ENCODE measurements at places on chromosomes 6 and 20. TPM values are rescaled to one million over a fixed set of nuclear protein-coding genes. Genes with fewer than 3 reads are reported as not detected.

GRCh38 chr6:72551470-72551869 lies 70.4 kb upstream of the KCNQ5 start:
- H3K36me3 ChIP-seq, result no peaks in the 10 kb centered on the region
- H3K27me3 ChIP-seq, result no peaks in the 10 kb centered on the region
- no peak overlapping the region for H3K4me3 ChIP-seq
- no peak for DNase-seq
- no peak overlapping the region for H3K27ac ChIP-seq
- no peaks in the 10 kb centered on the region for H3K4me1 ChIP-seq

GRCh38 chr6:14635934-14636591 lies 518.5 kb downstream of the CD83 start:
- no peaks in the 10 kb centered on the region for H3K36me3 ChIP-seq
- DNase-seq, result no peak
- H3K4me1 ChIP-seq, result peaks cover 64% of the 10 kb centered on the region
- no peak overlapping the region for H3K27ac ChIP-seq
- H3K27me3 ChIP-seq, result no peaks in the 10 kb centered on the region

GRCh38 chr6:5968817-5969734 lies 37.6 kb downstream of the NRN1 start:
- no peak overlapping the region for H3K27ac ChIP-seq
- no peak overlapping the region for H3K4me3 ChIP-seq
- no peak for DNase-seq
- H3K27me3 ChIP-seq, result no peaks in the 10 kb centered on the region
- H3K36me3 ChIP-seq, result no peaks in the 10 kb centered on the region

- no peaks in the 10 kb centered on the region for H3K36me3 ChIP-seq
- H3K4me3 ChIP-seq, result no peak overlapping the region
- no peak overlapping the region for H3K27ac ChIP-seq
- peaks cover 13% of the 10 kb centered on the region for H3K27me3 ChIP-seq
- no peaks in the 10 kb centered on the region for H3K4me1 ChIP-seq
Observed at GRCh38 chr20:47847884-47848485, 62.7 kb upstream of the SULF2 start.

DNA sequence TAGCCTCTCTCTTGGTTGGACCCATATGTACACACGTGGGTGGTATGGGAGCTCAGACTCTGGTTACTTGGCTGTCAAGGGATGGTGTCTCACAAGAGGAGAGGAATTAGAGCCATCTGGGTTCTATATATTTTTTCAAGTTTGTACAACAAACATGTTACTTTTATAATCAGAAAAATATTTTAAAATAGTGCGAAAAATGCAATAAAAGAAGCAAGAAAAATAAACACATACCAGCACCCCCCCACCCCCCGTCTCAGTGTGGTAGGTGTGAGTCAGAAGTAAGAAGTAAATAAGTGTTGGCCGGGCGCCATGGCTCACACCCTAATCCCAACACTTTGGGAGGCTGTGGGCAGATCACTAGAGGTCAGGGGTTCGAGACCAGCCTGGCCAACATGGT lies 2.1 kb upstream of the TIAM2 start:
- no peak overlapping the region for H3K27ac ChIP-seq
- H3K4me3 ChIP-seq, result no peak overlapping the region
- H3K36me3 ChIP-seq, result no peaks in the 10 kb centered on the region
- H3K27me3 ChIP-seq, result peaks cover 4% of the 10 kb centered on the region
- DNase-seq, result no peak

DNA sequence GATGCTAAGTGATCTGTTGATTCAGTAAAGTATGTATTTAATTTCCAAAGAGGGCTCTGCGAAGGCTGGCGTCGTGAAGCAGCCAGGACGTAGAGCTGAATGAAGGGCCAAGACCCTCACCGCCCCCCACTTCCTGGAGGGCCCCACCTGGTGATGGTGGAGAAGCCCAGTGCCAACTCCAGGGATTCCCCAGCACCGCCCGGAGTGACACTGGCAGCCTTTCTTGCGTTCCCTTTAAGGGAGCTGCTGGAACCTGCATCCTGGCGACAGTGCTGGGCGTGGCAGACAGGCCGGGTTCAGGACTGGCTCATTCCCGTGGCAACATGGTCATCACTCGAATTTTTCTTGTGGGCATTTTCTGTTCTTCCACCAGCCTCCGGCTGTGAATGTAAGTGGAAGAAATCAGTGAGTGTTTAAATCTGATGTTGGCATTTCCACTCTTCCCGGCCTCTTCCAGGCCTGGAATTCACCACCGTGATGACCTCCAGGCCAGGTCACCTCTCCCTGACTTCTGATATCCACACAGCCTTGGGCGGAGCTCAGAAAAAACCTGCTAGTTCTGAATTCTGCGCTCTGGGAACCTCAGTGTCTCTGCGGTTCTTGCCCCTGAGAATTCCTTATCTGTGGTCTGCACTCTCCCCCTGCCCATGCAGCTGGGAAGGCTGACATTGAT lies 57.4 kb upstream of the DACT2 start:
- no peak overlapping the region for H3K27ac ChIP-seq
- no peak for DNase-seq
- H3K27me3 ChIP-seq, result no peaks in the 10 kb centered on the region
- no peak overlapping the region for H3K4me3 ChIP-seq

GRCh38 chr6:42428326-42429041 lies 23.2 kb downstream of the TRERF1 start:
- H3K27me3 ChIP-seq, result no peaks in the 10 kb centered on the region
- H3K4me3 ChIP-seq, result no peak overlapping the region
- peak; percentile 24 for DNase-seq
- H3K4me1 ChIP-seq, result peaks cover 36% of the 10 kb centered on the region
- no peaks in the 10 kb centered on the region for H3K36me3 ChIP-seq

GRCh38 chr20:11626551-11626950 lies 291.1 kb upstream of the BTBD3 start:
- no peak overlapping the region for H3K27ac ChIP-seq
- no peak overlapping the region for H3K4me3 ChIP-seq
- no peak for DNase-seq
- H3K27me3 ChIP-seq, result no peaks in the 10 kb centered on the region
- no peaks in the 10 kb centered on the region for H3K36me3 ChIP-seq
- no peaks in the 10 kb centered on the region for H3K4me1 ChIP-seq

DNA sequence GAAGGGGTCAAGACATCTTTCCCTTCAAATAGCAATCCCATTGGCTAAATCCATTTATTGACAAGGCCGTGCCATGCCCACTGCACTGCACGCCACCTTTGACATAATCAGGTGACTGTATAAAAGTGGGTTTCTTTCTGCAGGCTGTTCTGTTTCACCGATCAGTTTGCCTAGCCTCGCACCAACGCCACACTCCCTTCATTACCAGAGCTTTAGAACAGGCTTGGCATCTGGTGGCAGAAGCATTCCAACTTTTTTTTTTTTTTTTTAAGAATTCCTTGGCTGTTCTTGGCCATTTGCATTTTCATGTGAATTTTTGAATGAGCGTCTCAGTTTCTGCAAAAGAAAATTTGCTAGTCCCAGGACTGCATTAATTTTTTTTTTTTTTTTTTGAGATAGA lies 78.1 kb downstream of the PPP1R3G start:
- H3K4me1 ChIP-seq, result no peaks in the 10 kb centered on the region
- DNase-seq, result no peak

DNA sequence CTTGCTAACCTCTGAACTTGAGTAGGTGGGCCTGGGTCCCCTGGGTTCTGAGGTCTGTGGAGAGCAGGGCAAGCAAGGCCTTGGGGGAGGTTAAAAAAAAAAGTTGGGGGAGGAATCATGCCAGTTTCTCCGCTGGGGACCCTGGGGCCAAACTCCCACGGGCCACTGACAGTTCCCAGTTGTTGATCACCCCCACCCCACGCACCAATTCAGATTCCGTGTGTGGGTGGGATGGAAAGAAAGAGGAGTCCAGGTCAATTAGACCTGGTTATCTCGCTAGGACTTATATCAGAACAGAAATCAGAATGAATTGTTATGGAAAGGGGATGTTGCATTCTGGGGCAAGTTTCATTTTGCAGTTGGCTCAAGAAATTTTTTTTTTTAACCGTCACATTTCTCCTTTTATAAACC lies 46.7 kb upstream of the SUPT3H start:
- H3K27ac ChIP-seq, result peak overlapping the region; percentile 79
- no peak for DNase-seq
- H3K4me3 ChIP-seq, result peak overlapping the region; percentile 87

DNA sequence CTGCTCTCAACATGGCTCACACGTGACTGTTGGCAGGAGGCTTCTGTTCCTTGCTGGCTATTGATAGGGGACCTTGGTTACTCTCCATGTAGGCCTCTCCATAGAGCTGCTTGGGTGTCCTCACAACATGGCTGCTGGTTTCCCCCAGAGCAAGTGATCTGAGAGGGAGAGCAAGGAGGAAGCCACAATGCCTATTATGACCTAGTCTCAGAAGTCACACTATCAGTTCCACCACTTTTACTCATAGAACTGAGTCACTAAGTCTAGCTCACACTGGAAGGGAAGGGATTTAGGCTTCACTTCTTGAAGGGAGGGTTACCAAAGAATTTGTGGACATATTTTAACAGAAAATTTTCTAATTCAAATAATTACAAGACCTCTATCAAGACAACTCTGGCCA lies 8.7 kb upstream of the NOP56 start:
- no peak overlapping the region for H3K27ac ChIP-seq
- no peak for DNase-seq
- H3K4me3 ChIP-seq, result no peak overlapping the region
- peaks cover 2% of the 10 kb centered on the region for H3K36me3 ChIP-seq

DNA sequence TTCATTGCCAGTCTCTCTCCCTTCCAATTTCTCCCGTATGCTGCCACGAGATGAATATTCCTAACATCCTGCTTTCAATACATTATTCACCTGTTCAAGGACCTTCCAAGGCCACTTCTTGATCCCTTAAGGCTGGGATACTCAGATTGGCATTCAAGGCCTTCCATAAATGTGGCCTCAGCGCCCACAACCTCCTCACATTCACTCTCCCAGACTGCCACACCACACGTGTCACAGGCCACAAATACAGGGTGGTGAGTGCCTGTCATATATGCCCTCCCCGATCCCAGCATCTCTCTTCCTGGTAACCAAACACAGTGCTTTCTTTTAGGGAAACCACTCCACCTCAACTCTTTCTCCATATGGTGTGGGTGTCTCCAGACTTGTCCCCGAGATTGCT lies 55.5 kb downstream of the TTI1 start:
- H3K4me3 ChIP-seq, result no peak overlapping the region
- no peaks in the 10 kb centered on the region for H3K36me3 ChIP-seq
- no peaks in the 10 kb centered on the region for H3K27me3 ChIP-seq

- H3K4me1 ChIP-seq, result no peaks in the 10 kb centered on the region
- H3K36me3 ChIP-seq, result no peaks in the 10 kb centered on the region
- no peak overlapping the region for H3K4me3 ChIP-seq
- DNase-seq, result no peak
- H3K27me3 ChIP-seq, result no peaks in the 10 kb centered on the region
Observed at GRCh38 chr20:7924692-7925091, 15.6 kb downstream of the HAO1 start.

- H3K27me3 ChIP-seq, result peaks cover 5% of the 10 kb centered on the region
- H3K27ac ChIP-seq, result no peak overlapping the region
- no peak overlapping the region for H3K4me3 ChIP-seq
- H3K36me3 ChIP-seq, result no peaks in the 10 kb centered on the region
Observed at GRCh38 chr20:39822667-39823066, 860.5 kb downstream of the DHX35 start.

GRCh38 chr6:21533678-21534077 lies 59.9 kb upstream of the SOX4 start:
- H3K27ac ChIP-seq, result no peak overlapping the region
- no peak overlapping the region for H3K4me3 ChIP-seq
- no peak for DNase-seq

- H3K27me3 ChIP-seq, result no peaks in the 10 kb centered on the region
- no peak overlapping the region for H3K27ac ChIP-seq
- no peak overlapping the region for H3K4me3 ChIP-seq
- H3K36me3 ChIP-seq, result no peaks in the 10 kb centered on the region
- DNase-seq, result no peak
Observed at GRCh38 chr6:14789996-14790395, 455.9 kb upstream of the JARID2 start.

- DNase-seq, result no peak
- no peaks in the 10 kb centered on the region for H3K27me3 ChIP-seq
- H3K4me1 ChIP-seq, result no peaks in the 10 kb centered on the region
- H3K27ac ChIP-seq, result no peak overlapping the region
- H3K4me3 ChIP-seq, result no peak overlapping the region
Observed at GRCh38 chr6:154367839-154368695, 11.5 kb upstream of the IPCEF1 start.

DNA sequence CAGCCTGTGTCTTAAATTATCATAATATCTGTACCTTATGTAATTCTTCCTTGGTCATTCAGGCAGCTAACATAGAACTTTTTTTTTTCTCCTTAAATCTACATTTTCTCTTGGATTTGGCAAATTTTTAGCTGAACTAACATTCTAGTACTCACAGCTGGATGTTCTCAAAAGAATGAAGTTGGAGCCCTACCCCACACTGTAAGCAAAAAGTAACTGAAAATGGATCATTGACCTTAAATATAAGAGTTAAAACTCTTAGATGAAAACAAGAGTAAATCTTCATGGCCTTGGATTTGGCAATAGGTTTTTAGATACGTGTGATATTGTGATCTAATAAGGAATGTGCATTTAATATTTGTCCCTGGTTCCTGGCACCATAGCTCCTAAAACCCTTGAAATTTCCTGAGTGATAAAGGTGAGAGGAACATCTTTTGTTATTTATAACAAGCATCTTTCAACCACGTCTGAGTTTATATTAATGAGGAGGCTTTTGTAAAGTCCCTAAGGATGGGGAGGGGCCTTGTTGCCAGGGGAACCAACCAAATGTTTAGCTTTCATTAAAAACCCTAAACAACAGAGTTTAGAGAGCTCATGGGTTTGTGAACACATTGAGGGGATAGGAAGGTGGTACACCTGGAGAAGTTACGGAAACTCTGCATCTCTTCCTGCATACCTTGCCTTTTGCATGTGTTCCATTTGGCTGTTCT lies 106.1 kb upstream of the ADGRF4 start:
- no peak overlapping the region for H3K4me3 ChIP-seq
- no peaks in the 10 kb centered on the region for H3K27me3 ChIP-seq
- H3K27ac ChIP-seq, result no peak overlapping the region
- H3K36me3 ChIP-seq, result peaks cover 29% of the 10 kb centered on the region
- DNase-seq, result no peak

DNA sequence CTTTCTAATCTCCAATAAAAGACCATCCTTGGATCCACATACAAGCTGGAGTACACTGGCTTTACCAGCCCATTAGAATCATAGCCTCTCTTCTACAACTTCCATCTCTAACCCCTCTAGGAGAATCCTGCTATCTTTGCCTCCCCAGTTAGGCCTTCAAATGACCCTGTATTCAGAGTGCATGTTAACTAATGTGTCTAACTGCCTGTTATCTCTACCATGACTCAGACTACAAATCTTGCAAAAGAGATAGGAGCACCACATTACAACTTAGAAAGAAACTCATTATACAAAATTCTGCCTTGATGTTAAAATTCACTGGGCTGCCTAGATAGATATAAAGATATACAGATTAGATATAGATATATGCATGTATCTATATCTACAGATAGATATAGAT lies 28.2 kb downstream of the GPR63 start:
- H3K36me3 ChIP-seq, result no peaks in the 10 kb centered on the region
- no peaks in the 10 kb centered on the region for H3K4me1 ChIP-seq
- no peak overlapping the region for H3K27ac ChIP-seq
- DNase-seq, result no peak

The ARMH2 gene
- 2.7 TPM for total RNA-seq

The SLC12A5 gene
- total RNA-seq, result not detected

The MAP7 gene
- 0.33 TPM for total RNA-seq

The TCP11 gene
- total RNA-seq, result not detected

The VWA7 gene
- 1.6 TPM for total RNA-seq
